ENCODE measurements at places on chromosomes 4 and X.
A peak's percentile ranks its signal among the peaks of the same experiment; 100 is the strongest.

- no peak for DNase-seq
Measured at GRCh38 chrX:135518161-135518560, 2.3 kb upstream of the INTS6L start.

GRCh38 chr4:72860766-72861165 is 208.8 kb downstream of the COX18 start:
- no peak for DNase-seq

DNA sequence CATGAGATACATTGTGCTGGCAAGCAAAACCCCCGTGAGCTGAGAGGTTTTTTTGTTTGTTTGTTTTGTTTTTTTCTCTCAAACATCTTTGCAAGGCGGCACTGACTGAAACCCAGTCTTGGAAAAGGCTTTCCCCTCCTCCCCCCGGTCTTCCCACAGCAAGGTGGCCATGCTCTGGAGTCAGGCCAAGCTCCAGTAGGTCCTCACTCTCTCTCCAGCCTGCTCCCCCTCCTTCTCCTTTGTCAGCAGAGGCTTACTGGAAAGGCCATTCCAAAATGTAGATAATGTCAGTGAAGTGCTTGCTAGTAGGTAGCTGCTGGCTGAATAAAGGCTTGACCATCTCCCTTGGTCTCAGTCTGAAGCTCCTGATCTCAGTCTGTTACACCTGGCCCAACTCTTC is 32.6 kb downstream of the FRMPD3 start:
- DNase-seq: no peak

GRCh38 chrX:56564164-56564885 is 898 bp downstream of the UBQLN2 start:
- peak; percentile 25 for DNase-seq

Measured in HS-5 (cell line).